ENCODE measurements at places on chromosomes 5 and 9.

- no peak for DNase-seq
These were observed 73.8 kb downstream of the LHFPL2 start for GRCh38 chr5:78574731-78575161.

GRCh38 chr9:95780751-95781150 lies 94.7 kb upstream of the ERCC6L2 start:
- DNase-seq: no peak

DNA sequence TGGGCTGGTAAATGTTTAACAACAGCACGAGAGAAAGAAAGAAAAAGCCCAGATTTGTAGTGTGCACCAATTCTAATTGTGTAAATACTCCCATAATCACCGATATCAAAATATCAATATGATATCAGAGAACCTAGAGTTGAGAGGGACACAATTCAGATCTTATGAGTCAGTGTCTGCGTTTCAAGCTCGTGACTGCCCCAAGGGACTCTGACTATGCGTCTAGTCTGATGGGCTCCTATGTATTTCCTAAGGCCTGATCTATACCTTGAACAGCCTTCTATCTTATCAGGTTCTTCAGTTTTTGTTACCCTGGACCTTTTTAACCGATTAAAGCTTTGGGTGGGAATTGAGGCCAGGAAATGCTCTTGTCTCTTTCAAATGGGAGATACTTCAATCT lies 243.0 kb upstream of the SLC24A2 start:
- DNase-seq: no peak

DNA sequence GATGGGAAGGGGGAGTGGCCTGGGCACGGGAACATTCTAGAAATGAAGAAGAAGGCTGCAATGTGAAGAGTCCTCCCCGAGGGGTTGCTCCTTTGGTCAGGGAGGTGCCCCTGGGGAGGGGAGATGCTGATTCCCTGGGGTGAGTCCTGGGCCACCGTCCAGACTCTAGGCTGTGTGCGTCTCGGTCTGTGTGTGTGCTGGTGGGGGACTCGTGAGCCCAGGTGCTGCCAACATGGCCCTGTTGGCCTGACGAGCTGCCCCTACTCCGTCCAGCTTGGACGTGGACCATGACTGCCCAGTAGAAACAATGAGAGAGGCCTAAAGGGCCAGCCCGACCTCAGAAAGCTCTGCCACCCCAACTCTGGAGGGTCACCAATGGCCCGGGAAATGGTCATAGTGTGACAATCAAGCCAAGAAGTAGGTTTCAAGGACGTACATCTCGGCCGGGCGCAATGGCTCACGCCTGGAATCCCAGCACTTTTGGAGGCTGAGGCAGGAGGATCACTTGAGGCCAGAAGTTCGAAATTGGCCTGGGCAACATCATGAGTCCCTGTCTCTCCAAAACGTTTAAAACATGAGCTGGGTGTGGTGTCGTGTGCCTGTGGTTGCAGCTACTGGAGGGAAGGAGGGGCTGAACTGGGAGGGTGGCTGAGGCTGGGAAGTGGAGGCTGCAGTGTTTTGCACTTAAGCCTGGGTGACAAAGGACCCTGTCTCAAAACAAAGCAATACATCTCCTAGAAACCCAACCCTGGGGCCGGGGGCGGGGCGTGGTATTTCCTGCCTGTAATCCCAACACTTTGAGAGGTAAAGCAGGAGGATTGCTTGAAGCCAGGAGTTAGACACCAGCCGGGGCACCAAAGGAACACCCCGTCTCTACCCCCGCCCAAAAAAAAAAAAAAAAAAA lies 17.0 kb downstream of the LHX3 start:
- DNase-seq: no peak

GRCh38 chr5:51099173-51099853 lies 283.9 kb upstream of the ISL1 start:
- DNase-seq: no peak

GRCh38 chr5:42021923-42022322 lies 96.8 kb downstream of the FBXO4 start:
- DNase-seq: no peak

DNA sequence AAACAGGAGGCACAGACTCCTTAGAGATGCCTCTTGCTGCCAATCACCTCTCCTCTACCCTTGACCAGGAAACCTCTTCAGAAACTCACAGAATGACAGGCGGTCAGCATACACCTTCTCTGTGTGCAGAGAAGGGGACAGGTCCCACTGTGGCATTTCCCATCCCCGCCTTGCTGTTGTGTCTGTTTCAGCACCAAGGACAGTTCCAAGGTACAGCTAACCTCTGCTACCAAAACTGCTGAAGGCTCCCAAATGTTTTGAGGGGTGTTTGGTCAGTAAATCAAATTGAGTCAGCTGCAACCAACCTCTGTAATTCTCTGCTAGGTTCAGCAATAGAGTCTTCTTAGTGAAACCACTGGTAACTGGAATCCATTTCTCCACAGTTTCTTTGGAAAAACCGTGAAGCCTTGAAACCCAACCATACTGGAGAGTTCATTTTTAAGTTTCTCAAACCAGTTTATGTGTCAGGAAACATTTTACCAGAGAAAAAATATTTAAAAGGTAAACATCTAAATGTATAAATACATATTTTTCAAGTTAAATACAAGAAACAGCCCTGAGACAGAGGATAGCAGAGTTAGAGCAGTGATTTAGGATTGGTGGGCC lies 122.0 kb downstream of the DRD1 start:
- DNase-seq: no peak

- DNase-seq: no peak
These were observed 118.8 kb upstream of the VLDLR start for GRCh38 chr9:2502760-2503159.

GRCh38 chr5:87313216-87313615 lies 45.5 kb downstream of the RASA1 start:
- no peak for DNase-seq

DNA sequence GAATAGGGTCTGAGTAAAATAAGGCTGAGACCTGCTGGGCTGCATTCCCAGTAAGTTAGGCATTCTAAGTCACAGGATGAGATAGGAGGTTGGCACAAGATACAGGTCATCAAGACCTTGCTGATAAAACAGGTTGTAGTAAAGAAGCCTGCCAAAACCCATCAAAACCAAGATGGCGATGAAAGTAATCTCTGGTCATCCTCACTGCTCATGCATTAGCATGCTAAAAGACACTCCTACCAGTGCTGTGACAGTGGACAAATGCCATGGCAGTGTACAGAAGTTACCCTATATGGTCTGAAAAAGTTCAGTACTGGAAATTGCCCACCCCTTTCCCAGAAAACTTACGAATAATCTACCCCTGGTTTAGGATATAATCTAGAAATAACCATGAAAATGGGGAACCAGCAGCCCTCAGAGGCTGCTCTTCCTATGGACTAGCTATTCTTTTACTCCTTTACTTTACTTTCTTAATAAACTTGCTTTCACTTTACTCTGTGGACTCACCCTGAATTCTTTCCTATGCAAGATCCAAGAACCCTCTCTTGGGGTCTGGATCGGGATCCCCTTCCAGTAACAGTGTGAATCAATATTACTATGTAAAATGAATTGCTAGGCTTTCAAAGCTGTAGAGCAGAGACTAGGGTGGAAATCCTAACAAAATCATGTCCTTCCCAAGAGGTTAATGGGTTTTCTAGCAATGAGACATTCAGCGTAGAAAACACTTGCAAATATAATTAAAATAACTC lies 257.8 kb downstream of the KIAA0825 start:
- DNase-seq: no peak

All from CD4-positive, alpha-beta T cell (primary cell).